ENCODE measurements at places on chromosomes 11 and 22.
A peak's percentile ranks its signal among the peaks of the same experiment; 100 is the strongest.

DNA sequence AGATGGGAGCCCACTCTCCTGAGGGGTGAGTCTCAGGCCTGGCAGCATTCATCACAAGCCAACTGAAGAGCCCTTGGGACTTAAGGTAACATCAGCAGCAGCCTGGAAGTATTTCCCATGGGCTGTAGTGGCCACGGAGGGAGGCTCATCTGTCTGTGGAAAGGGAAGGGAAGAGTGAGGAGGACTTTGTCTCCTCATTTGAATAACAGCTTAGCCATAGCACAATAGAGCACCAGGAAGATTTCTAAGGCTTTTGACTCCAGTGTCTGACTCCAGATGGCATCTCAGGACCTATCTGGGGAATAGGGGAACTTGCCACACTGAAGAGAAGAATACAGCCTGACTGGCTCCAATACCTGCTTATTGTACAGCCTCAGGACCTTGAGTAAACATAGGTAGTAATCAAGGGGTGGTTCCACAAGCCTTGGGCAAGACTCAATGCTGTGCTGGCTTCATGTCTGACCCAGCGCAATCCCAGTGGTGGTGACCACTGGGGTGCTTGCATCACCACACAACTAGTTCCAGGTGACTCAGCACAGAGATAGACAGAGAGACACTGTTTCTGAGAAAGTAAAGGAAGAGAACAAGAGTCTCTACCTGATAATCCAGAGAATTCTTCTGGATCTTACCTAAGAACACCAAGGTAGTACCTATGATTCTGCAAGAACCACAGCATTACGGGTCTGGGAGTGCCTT is 510.5 kb upstream of the CCDC179 start:
- peak; percentile 23 for DNase-seq

DNA sequence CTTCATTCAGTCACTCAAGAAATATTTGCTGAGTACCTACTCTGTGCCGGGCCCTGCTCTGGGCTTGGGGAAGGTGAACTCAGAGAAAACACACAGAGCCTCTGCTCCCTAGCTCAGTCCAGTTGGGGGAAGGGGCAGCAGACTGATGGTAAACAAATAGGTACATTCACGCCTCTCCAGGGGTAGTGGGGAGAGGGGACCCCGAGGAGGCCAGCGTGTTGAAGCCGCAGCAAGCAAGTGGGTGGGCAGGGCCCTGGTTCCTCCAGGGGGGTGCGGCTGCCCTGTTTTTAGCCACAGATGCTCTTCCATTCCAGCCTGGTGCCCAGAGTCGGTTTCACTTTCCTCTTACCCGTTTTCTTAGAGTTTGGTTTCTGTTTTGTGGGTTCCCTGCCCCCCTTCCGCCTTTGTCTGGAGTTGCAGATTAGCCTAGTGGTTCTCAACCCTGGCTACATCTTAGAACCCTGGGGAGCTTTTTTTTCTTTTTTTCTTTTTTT is 8.7 kb downstream of the DRAP1 start:
- DNase-seq, result no peak

- no peak for DNase-seq
Measured at GRCh38 chr22:23913306-23913660, 19.1 kb downstream of the MIF start.

DNA sequence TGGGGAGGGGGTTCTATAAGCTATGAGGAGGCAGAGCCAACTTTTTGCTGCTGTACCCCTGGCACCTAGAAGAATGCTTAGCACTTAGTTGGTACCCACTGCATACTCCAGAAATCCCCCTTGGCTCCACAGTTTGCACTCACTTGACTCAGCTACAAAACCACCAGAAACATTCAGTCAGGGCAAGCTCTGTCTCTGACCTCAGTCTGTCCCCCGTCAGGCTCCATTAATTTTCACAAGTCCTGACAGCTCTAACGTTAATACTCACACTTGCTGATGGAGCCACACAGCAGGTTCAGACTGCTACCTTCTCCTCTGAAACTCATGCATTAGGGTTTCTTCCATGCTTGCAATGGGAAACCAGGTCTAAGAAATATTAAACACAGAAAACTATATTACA is 81.7 kb downstream of the MPPED2 start:
- DNase-seq, result no peak

DNA sequence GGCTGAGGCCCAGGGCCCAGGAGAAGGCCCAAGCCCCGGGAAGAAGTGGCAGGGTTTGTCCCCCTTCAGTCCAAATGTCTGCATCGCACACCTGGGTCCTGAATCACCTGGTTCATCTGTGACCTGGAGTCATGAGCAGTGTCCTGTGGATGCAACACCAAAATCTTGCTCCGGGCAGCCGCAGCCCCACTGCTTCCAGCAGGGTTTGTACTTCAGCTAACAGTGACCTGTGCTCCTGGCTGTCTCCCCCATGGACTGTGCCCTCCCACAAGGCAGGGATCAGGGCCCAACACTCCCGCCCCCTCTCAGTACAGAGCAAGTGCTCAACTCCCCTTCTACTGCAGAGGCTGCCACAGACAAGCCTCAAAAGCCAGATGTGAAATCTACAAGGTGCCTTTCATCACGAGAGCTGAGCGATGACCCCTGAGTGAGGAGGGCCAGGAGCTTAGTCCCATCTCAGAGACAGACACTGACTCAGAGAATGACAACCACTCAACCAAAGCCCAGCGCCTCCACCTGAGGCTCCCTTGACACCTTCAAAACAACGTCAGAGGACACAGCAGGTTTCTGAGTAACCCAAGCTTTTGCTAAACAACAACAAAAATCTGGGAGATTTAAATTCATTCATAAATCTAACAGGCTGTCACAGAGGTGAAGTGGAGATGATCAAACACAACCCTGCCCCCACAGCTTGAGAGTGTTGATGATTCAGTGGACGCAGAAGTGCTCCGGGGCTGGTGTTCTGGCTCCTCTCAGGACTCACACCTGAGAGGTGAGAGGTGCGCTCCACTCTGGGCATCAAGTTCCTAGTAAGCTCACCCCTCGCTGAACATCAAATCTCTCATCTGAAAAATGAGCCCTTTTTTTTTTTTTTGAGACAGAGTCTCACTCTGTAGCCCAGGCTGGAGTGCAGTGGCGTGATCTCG is 3.4 kb downstream of the KIAA0930 start:
- DNase-seq, result no peak

DNA sequence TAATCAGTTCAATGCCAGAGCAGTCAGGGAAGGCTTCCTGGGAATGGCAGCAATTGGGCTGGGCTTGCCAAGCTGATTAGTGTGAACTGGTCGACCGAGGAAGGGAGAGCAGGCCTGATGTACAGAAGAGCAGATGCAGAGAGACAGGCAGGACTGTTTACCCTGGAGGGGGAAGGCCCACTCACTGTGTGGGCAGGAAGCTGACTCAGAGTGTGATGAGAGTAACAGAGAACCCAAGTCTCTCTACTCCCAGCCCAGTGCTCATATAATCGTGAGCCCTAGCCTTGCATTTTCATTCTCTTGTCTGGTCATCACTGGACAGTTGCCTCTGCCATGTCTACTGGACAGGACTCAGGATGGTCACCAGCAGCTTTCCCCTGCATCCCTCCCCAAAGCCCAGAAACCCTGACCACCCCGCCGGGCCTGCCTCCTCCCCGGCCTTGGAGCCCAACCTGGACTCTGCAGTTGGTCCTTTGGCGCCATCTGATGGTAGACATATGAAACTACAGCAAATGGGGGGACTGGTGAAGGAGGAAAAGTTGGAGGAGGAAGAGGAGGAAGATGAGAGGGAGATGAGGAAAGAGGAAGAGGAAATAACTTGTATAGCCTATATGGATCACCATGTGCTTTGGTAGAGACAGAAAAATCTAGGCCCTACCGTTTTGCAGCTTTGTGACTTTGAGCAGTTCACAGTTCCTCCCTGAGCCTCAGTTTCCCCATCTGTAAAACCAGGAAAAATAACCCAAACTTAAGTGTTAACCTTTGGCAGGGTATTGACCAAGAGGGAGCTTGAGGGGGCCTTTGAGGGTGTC is 43.4 kb upstream of the PRDM11 start:
- peak; percentile 78 for DNase-seq

DNA sequence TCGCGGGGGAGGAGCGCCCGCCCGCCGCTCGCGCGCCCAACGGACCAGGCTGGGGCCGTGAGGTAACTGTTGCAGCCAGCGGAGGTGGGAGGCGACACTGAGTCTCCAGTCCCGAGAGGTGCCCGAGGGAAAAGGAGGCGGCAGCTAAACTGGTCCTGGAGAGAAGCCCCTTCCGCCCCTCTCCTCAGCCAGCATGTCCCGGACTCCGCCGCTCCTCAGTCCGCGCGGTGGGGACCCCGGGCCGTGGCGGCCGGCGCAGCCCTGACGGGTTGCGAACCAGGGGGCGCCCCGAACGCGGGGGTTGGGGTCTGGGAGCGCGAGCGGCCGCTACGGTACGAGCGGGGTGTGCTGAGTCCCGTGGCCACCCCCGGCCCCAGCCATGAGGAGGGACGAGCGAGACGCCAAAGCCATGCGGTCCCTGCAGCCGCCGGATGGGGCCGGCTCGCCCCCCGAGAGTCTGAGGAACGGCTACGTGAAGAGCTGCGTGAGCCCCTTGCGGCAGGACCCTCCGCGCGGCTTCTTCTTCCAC is at the start of gene PDE3B:
Gene PDE3B (plus strand): TSS at position 108 of the 529 bp plus-strand sequence. CDS start 272 bp downstream, at position 380.
- DNase-seq, result peak; percentile 94

GRCh38 chr11:34916843-34917770 is 689 bp downstream of the PDHX start:
- no peak for DNase-seq

DNA sequence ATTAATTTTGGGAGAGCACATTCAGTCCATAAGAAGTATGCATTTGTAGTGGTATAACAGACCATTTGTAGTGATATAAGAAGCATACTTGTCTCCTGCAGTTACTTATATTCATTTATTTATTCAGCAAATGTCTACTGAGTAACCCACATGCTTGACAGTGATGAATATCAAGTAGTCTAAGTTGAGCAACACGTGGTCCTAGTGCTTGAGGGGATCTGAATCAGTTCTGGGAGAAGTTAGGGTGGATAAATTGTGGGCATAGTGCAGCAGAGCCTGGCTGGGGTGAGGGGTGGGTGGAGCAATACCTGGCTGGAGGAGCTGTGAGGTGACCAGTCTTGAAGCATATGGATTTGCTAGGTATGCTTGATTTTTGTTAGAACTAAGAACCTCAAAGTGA is 24.3 kb downstream of the STX3 start:
- DNase-seq, result no peak

Data from HT-29 (cell line).